ENCODE measurements at places on chromosomes 11 and 22.

DNA sequence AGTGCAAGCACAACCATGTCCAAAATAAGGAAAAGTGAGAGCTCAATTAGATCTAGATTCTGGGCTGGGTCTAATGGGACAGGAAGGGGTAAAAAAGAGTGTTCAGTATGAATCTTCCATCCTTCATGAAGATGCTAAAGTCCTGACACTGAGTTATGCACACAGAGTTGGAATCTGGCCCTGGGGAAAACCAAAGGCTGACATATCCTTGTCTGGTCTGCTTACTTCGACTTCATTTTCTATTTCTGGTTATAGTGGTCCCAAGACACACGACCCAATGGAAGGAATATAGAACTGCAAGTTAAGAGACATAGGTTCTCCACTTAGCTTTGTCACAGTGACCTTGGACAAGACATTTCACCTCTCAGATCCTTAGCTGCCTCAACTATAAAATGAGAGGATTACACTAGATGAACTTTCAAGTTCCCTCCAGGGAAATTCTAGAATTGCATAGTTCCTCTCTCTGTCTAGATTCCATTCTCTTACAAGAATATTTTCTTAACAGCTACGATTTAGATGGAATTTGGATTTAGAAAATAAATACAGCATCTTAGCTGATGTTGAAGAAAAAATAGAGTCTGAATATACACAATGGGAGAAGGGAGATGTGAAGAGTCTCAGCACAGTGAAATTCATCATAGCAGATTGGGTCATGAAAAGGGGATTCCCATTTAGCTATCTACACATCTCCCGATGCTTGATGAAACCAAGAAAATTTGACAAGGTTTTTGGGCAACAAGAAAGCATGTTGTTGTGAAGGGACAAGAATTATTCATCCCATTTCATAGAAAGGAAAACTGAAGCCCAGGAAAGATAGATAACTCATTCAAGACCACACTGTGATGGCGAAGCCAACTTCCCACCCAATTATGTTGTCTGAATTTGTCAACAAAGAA lies 3.3 kb downstream of the BLID start:
- no peak for DNase-seq

DNA sequence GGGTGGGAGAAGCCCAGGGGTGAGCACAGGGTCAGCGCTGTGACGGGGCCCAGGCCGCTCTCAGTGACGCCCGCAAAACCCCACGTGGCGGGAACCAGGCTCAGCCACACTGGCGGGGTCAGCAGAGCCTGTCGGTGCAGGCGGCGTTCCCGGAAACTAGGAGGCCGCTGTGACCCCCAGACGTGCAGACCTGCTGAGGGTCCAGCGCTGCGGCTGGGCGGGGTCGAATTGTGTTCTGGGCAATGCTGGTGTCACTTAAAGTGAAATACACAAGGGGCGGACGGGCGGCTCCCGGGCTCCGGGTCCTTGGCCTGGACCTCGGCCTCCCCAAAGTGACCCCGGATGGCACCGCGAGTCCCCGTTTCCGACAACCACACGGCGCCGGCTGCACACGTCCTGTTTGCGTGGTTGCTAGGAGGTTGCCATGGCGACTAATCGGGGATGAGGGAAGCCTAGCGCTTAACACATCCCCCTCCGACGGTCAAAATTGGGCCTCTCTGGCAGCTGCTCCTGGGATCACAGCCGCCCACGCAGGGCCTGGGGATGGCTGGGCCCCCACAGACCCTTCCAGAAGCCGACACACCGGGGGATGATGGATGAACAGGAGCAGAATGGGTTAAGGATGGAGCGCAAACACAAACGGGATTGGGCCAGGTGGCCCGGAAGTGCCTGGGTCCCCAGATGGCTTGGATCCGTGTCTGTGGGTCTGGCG lies 81.7 kb upstream of the PRR5 start:
- DNase-seq: no peak

- DNase-seq: no peak
These were observed 46.6 kb upstream of the RCN1 start for GRCh38 chr11:32044158-32044863.

DNA sequence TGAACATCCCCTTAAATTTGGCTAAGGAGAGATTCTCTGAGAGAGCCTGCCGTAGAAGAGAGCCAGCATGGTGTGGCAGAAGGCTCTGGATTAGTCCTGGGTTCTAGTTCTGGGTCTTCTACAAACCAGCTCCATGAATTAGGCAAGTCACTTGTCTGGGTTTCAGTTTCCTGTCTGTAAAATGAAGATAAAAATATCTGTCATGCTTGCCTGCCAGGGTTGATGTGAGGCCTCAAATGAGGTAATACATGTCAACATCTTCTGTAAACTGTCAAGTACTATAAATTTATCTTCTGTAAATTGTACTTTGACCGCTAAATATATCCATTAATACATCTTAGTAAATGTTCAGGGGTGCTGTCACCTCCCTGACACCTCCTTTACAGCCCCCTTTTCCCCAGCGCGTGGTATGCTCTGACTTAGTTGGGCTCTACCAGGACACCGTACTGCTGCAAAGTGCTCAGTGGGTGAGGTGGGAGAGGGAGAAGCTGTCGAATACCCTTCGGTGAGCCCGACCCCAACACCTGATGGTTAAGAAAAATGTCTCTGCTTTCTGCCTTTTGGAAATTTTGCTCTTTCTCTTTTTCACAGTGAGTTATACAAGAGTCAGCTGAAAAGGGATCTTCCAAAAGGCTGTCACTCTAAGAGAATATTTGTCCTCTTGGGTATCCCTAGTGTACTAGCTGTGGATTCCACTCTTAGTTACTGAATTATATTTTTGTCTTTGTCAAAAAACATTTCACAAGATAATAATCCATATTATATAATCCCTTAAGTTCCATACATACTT lies 15.0 kb downstream of the RBX1 start:
- DNase-seq: no peak

DNA sequence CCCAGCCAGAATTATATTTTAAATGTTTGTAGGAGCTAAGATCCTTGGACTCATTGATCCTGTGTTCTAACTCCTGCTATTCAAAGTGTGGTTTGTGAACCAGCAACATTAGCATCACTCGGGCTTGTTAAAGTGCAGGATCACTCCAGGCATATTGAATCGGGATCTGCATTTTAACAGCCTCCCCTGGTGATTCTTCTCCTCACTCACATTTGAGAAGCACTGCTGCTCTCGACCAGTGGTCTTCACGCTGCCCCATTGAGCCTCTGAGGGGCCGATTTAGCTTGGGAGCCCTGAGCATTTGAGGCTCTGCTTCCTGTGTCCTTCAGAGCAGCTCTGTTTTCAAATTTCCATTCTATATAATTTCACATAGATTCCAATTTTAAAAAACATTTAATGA lies 10.9 kb downstream of the MADD start:
- no peak for DNase-seq

GRCh38 chr22:44661659-44662569 lies 40.1 kb upstream of the PRR5 start:
- no peak for DNase-seq

DNA sequence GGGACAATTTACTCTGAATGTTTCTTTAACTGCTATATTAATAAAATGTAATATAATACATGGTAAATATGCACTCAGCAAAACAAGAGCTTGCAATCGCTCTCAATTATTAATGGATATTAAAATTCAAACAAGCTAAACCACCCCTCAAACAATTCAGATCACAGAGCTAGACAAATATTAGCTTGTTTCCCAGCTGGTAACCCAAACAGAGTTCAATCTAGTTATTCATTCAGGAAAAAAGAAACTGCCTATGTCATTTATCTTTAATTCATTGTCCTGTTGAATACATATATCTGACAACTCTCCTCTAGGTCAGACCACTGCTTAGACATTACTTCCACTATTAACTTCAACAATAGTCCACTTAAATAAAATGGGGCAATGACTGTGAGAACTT lies 78.7 kb downstream of the SERGEF start:
- DNase-seq: no peak

- DNase-seq: no peak
These were observed 19.0 kb upstream of the CCDC134 start for GRCh38 chr22:41781507-41781906.

- DNase-seq: no peak
These were observed 63.1 kb downstream of the MTNR1B start for GRCh38 chr11:93032580-93032979.

- no peak for DNase-seq
These were observed 401.1 kb downstream of the CTTN start for GRCh38 chr11:70799386-70799785.

GRCh38 chr22:31448382-31448781 lies 41.3 kb downstream of the EIF4ENIF1 start:
- DNase-seq: no peak

DNA sequence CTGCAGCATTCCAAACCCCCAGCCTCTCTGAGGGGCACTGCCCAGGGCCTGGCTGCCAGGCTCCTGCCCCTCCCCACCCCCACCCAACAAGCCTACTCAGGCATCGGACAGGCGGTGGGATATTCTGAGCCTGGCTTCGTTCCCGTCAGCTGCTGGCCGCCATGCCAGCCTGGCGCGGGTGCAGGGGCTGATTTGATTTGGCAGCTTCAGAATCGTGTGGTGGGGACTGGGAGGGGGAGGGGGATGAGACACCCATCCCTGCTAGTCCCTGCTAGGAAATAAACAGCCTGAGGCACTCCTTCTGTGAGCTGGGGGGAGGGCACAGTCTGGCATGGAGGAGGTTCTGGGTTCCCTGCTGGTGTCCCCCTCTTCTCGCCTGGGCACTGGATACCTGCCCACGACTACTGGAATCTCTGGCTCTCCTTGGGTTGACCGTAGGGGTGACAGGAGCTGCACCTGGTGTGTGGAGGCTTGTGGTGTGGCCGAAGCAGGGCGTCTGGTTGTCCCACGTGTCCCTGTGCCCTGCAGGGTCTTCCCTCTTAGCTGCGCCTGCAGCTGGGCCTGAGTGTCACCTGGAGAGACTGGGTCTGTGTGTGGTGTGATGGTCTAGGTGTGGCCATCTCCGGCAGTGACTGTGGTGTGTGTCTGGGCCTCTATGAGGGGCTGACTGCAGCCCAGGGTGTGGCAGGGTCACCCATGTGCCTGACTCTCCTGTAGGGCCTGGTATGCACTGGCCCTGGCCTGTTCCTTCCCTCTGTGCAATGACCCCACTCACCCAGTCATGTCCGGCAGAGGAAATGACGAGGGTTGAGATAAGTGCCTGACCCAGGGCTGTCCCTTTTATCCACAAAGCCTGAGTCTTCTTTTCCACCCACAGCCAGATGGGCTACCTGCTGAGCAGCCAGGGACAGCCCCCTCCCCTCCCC lies 42.2 kb downstream of the PDE2A start:
- DNase-seq: no peak

DNA sequence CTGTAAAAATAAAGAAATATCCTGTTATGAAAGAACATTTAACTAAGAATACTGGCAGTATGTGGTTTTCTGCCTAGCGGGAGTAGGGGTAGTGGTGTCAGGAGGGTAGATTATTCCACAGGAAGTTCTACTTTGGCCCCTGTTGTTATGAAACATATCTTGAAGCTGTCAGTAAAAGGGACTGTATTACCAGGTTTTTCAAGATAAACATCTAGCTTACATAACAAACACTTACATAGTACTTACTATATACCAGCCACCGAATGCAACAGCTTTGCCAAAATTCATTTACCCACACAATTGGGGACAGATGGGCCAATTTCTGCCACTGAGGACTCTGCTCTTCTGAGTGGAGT lies 3.7 kb downstream of the TMEM123 start:
- no peak for DNase-seq

GRCh38 chr22:29089507-29089906 lies 16.7 kb downstream of the KREMEN1 start:
- no peak for DNase-seq

- DNase-seq: peak; percentile 43
These were observed 687.8 kb downstream of the KCNA4 start for GRCh38 chr11:29328961-29329441.

Data from HFF-Myc (cell line).